Fibroblast of skin of back (primary cell): ENCODE measurements at places on chromosomes 3 and 15.

DNA sequence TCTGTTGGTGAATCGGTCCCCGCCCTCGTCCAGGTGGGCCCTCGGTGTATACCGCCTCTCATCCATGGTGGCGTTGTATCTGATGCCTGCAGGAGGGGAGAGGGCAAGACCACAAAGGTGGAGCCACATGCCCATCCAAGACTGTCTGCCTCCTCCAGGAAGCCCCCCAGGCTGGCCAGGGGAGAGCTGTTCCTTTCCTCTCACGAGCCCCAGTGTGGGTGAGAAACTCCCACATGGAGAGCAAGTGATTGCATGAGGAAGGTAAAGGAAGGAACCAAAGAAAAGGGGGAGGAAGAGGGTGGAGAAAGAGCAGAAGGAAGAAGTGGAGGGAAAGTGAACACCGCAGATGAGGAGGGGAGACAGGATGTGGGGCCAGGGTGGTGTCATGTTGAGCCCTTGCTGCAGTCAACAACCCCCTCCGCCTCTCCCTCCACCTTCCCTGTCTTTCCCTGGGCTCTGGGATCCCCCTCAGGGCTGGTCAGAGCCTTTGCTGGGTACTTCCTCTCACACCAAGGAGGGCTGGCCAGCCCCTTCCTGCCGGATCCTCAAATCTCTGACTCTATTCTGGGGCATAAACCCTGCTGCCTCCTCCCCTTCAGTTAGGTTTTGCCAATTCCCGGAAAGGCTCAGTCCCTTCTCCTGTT lies 49.3 kb downstream of the FEM1B start:
- DNase-seq = no peak

DNA sequence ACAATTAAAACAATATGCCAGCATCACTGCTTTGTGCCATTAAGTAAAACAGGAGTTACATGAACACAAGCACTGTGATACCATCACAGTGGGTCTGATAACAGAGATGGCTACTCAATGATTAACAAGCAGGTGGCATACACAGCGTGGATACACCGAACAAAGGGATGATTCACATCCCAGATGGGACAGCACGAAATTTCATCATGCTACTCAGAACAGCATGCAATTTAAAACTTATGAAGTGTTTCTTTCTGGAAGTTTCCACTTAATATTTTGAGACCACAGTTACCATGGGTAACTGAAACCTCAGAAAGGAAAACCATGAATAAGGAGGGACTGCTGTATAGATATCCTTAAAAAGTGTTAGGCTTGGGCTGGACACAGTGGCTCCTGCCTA lies 44.5 kb downstream of the SLC24A1 start:
- no peak for DNase-seq

GRCh38 chr3:86930831-86931230 lies 60.1 kb downstream of the VGLL3 start:
- DNase-seq = peak; percentile 66

GRCh38 chr3:89560568-89560967 lies 453.1 kb downstream of the EPHA3 start:
- peak; percentile 54 for DNase-seq
